CD4-positive, alpha-beta T cell treated with Interleukin-15 for 4 hours (primary cell): ENCODE measurements at places on chromosomes 5 and 9.

- no peak for DNase-seq
These were observed 509.8 kb downstream of the DMAC1 start for GRCh38 chr9:7289773-7290172.

DNA sequence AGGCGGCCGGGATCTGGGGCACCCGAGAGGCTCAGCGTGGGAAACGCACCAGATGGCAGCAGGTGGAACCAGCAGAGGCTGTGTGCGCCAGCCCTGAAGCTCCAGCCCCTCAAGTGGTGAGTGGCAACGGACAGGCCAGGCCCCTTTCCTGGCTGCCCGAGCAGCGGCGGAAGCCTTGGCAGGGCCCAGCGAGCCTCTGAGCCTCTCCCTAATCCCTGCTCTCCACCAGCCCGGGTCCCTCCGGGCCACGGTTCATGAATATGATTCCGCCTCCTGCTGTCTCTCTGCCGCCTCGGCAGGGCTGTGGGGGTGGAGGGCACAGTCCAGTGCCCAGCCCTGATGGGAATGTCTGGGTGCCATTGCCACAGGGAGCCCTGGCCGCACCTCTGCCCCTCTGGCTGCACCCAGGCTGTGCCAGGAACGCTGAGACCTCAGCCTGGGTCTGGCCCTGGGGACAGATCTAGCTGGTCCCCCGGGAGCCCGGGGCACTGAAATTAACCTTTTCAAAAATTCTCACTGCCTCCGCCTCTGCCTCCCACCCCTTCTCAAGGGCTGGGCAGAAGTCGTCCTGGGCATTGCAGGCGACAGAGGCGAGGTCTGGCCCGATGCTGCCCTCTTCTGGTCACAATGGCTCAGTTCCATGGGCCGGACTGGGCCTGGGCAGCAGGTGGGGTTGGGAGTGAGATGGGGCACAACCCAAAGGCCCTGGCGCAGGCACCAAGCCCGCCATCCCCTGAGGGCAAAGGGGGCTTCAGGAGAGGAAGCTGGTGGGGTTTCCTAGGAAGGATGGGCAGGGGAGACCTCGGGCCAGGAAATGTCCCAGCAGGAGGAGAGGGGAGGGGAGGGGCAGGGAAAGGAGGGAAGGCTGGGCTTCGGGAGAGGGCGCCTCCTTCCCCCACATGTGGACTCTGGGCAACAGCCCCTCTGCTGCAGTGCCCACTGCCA, 20.3 kb downstream of the CCDC187 start:
- peak; percentile 70 for DNase-seq

DNA sequence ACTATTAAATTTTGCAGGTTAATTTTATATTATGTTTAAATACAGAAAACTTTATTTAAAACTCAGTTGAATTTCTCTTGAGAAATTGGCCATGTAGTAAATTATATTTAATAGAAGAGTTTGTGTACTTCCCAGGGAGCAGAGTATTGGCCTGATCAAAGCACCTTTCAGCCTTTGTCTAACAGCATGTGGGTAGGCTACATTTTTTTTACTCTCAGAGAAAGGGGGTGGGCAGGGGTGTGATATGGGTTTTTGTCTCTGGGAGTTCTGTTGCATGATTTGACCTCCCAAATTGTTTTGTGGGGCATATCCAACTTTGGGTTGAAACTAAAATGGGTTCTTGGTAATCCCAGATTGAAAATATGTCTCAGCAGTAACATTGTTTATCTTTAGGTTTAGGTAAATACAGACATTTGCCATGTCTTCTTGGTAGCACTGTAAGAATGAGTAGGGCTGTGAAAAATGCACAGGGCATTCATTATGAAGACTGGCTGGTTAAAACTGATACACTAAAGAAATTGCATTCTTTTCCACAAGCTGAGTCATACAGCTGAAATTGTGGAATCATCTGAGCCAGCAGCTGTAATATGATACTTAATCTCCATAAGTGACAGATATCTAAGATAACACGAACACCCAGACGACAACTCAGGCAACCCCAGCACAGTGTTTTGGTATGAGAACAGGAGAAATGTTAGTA, 75.4 kb upstream of the CDKN2B start:
- no peak for DNase-seq

DNA sequence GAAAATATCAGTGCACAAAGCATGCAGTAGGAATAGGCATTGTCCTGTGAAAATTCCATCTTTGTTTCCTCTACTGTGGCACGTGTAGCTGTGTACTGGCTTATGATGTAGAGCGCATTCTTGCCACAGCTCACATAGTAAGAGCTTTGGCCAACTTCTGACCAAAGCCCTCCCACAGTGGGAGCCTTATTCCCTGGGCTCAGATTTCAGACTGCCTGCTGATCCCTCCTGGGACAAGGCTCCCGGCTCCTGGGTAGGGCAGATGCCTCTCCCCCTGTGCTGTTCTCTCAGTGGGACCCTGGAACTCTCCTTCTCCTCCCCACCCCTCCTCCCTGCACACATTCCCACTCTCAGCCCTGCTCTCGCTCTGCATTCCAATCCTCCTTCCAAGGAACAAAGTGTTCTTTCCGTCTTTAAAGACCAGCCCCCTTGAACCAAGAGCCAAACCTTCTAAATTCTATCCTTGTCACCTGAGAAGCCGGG, 17.5 kb downstream of the LCP2 start:
- DNase-seq: no peak

DNA sequence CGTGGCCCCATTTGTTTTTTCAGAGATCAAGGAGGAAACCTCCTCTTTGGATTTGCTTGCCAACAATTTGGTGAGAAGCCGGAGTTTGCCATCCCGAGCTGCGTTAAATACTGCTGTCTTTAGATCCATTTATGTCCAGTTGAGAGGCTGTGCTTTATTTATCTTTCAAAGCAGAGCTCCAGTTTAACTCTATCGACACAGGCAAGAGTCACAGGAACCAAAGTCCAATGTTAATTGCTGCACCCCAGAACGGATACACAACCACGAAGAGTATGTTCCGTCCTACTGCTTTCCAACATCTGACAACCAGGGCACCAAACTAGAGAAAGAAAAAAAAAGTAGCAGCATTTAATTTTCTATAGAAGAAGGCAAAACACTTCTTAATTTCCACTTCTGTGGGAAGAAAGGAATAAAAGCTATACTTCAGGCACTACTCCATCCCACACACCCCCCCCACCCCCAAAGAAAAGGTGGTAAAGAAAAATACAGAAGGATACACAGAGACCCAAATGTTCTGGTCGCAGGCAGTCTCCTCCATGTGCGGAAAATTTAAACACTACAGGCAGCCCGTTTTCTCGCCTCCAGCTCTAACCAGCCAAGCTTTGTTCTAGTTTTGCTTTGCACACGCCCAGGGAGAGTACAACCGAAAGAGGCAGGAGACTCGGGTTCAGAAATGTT, 1.1 kb downstream of the FEM1C start:
- no peak for DNase-seq

DNA sequence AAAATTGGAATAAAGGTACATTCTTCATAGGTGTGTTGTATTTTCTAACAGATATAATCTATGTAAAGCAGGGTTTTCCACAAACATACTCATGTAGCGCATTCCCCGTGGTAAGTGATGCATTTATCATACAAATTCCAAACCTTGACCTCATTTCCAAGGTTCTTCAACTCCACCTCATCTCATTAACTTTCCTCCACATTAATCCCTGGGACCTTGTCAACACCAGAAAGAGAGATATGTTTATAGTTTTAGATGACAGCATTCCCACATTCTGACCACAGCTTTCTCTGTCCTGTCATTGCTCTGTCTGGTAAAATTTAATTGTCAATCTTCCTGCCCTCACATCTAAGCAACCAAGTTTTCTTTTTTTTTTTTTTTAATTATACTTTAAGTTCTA, 415.1 kb downstream of the TMEM161B start:
- DNase-seq: no peak

DNA sequence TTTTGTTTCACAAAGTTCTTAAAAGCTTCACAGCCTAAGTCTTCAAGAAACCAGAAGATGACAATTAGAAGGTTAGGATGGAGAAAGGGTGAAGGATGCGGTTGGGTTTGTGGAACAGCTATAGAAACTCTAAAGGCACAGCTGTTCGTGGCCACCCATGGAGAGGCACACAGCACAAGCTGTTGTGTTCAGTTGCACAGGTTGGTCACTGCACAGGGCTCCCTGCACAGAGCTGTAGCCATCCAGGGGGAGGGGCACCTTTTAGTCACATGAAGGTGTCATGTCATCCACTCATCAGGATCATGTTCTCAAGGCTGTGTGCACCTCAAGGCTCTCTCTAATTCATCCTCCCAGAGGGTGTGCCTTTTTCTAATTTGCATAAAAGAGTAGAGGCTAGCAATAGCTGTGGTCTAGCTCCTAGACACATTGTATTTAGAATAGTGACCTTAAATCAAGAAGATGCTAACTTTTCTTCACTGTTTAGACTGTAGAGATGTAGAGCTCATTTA, 5.0 kb upstream of the RASGRF2 start:
- DNase-seq: no peak

- no peak for DNase-seq
These were observed 246.8 kb upstream of the HAPLN1 start for GRCh38 chr5:83967417-83967816.

DNA sequence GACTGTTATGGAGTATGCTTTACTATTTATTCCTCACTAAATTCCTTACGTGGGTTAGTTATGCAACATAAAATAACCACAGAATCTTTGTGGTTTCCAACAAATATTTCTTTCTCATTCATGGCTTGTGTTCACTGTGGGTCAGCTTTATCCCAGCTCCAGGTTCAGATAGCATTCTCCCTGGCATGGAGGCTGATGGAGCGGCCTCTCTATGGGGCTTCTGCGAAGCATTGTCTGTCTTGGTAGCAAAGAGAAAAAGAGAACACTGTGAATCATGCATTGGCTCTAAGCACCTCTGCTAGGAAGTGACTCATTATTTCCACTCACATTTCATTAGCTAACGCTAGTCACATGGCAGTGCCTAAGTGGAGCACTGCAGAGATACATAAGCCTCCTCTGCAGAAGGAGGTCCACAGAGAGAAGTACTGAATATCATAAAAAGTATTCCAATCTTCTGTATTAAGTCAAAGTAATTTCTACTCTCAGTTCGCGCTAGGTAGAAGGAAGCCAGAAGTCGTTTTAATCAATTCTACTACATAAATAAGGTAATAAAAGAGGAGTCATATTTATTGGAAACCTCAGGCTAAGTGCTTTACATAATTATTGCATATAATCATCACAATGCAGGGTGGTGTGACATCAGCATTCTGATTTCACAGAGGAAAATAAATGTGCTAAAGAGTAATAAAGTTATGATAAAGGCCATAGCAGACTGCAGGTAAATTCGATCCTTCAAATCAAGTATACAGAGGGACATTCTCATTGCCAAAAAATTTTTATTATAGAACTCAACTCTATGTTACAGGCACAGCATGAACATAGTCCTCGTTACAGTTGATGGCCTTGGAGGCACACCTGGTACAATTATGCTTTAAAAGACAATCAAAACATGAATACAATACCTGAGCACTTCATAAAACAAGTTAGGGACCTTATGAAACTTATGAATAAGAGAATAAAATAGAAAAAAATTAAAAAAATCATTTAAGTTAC, 531.1 kb downstream of the CETN3 start:
- no peak for DNase-seq

DNA sequence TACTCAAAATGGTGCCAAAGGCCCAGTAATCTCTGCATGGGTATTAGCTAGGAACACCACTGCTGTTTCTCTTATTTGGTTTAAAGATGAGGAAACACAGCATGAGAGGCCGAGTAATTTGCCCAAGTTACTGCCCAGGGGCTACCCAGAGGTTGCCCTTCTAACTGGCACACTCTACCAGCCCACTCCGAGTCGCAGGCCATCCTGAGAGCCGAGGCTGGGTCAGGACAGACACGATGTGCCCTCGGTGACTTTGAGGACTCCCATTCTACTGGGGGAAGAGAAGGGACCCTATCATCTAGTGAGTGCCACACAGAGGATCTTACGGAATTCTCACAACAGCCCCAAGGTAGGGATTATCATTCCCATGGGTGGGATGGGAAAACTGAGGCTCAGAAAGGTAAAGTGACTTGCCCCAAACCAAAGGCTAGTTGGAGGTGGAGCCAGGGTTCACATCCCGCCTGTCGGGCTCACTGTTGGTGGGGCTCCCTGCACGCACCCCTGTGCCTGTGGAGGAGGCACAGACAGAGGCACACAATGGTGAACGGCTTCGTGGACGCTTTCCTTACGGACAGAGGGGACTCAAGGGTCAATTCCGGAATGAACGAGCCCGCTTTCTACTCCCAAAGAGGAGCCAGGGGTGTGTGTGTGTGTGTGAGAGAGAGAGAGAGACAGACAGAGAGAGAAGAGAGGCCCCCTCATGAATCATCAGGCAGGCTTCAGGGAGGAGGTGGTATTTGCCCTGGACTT, 225.0 kb downstream of the MELK start:
- DNase-seq: no peak

- DNase-seq: peak; percentile 53
These were observed 19.2 kb downstream of the DOCK2 start for GRCh38 chr5:169656125-169656901.

- DNase-seq: no peak
These were observed 36.5 kb downstream of the PLEKHG4B start for GRCh38 chr5:128446-128845.
